HT-29 (cell line): ENCODE measurements at places on chromosomes 2 and 18.

DNA sequence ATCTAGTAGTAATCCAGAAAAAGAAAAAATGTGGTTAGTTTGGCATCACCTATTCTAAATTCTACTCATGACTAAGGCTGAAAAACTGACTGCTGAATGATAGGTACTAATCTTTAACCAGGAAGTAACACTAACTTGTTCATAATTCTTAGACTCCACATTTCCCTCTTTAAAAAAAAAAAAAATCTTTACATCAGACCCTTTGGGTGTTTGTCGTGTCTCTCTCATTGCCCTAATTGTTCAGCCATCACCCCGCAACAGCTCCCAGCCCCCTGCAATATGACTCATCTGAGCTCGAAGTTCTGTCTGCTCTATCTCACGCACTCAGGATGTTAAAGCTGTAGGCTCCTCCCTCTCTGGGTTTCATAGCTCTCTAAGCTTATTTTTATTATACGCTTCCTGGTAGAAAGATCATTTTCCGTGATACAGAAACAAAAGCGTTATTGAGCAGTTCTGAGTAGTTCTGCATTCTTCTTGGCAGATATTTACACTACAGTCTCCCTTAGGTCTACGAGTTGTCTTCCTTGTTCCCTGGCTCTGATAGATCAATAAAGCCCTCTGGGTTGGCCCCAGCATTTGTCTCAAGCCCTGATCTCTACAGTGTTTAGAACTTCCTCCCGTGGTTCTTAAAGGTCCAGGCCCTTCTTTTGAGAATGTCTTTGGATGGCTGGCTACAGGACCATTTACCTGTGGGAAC, 95.6 kb downstream of the TNFRSF11A start:
- DNase-seq: peak; percentile 88

DNA sequence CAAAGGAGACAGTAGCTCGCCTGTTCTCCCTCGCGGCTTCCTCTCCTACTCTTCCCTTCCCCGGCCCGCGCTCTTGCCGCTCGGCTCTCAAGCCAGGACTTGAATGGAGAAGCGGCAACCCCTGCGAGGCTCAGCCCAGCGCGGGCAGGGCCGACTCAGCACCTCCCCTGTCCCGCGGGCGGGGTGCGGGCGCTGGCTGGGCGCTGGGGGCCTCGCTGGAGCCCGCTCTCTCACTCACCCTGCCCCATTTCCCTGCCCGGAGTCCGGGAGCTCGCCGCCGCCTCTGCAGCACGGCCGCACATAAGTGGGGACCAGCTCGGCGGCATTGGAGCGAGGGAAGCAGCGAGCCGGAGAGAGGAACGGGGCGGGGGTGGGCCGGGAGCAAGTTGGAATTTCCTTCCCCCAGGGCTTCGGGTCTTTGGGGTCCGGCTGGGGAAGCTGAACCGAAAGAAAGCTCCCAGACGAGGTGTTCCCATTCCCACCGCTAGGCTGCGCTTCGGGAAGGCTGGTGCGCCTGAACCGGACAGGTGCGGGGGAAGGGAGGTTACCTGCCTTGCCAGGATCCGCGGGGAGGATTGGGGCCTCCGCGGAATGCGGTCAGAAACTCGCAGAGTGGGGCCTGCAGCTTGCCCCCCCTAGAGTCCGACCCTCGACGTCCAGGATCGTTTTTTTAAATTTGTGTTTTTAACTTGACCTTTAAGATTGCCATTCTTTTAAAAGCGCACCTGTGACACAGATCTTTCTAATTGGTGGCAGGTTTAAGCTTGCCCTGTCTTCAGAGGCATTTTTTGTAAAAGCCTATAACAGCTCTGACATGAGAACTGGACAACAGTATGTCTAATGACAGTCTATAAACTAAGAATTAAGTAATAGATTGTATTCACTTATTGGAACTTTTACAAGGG, at the start of gene COBLL1:
Gene COBLL1, minus strand, starts transcription at position 105 of the 905 bp plus-strand sequence. CDS start 627 bp downstream, outside the sequence.
- DNase-seq: peak; percentile 95

GRCh38 chr2:207041786-207042554, 102.7 kb downstream of the CPO start:
- no peak for DNase-seq

GRCh38 chr2:67240507-67240906, 156.6 kb upstream of the ETAA1 start:
- DNase-seq: no peak

DNA sequence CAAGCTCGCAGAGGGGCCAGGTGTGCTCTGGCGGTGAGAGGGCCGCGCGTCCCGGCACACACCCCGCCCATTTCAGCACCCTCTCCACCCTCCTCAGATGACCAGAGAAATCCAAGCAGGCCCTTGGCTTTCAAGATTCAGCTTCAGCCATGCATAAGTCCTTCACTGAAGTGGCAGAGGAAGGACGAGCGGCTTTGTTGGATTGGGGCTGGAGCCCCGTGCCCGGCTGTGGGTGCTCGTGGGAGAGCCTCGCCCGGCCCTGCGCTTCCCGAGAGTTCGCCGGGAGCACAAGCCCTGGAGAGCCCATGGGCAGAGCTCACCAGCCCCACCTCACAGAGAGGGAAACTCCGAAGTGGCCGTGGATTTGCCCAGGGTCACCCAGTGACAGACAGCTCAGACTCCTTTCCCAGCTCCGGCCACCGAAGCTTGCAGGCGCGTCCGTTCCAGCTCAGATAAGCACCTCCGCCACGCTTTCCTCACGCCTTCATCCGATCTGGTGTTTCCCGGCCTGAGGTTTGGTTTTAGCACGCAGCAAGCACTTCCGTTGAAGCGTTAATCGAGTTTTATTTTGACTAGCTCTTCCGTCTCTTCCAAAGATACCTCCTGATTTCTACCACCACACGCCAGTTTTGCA, 45.6 kb upstream of the MTCL1 start:
- no peak for DNase-seq
